Activated CD4-positive, alpha-beta T cell treated with anti-CD3 and anti-CD28 coated beads, Interleukin-2, amount 50 U/mL, for 1 hour (primary cell): ENCODE measurements at places on chromosomes 2 and 18.
A peak's percentile ranks its signal among the peaks of the same experiment; 100 is the strongest.

GRCh38 chr18:43013486-43013885 is 102.0 kb downstream of the RIT2 start:
- no peak for DNase-seq

GRCh38 chr2:26002632-26003310 is 20.5 kb upstream of the KIF3C start:
- no peak for DNase-seq

GRCh38 chr2:106338043-106338442 is 130.2 kb downstream of the RGPD3 start:
- DNase-seq, result no peak

DNA sequence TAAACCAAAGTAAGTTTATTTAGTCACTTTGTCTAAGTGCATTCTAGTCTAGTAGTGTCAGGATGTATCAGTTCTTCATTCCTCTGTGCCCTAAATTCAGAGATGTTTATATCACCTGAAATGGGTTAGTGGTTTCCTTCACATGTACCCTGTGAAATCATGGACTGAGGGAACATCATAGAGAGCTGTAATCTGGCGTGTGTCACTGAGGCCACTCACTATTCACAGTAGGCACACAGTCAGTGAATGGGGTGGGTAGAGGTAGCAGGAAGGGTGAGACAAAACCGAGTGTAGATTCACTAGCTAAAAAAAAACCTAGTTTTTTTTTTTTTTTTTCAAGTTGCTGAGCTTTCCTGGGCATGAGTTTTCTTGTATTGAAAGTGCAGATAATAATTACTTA is 5.6 kb downstream of the KIF5C start:
- DNase-seq, result no peak

GRCh38 chr2:84924173-84925106 is 19.0 kb downstream of the TMSB10 start:
- DNase-seq, result peak; percentile 52

GRCh38 chr2:38180754-38181153 is 104.8 kb upstream of the CYP1B1 start:
- no peak for DNase-seq

DNA sequence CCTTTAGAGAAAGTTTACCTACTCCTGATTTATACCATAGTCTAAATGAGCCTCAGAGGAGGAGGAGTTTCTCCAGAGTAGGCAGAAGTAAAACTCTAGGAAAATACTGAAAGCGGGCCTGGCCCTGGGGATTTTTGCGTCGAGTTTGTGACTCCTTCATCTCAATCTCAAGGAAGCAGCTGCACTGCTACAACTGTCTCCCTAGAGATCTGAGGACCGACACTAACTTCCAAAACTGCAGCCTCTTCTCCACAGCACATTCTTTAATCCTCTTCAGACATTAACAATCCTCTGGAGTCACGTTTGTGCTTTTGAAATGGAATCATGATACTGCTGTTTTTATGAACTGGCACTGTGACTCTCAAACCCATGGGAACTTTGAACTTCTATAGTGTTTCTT is 281.4 kb downstream of the KCNS3 start:
- no peak for DNase-seq

DNA sequence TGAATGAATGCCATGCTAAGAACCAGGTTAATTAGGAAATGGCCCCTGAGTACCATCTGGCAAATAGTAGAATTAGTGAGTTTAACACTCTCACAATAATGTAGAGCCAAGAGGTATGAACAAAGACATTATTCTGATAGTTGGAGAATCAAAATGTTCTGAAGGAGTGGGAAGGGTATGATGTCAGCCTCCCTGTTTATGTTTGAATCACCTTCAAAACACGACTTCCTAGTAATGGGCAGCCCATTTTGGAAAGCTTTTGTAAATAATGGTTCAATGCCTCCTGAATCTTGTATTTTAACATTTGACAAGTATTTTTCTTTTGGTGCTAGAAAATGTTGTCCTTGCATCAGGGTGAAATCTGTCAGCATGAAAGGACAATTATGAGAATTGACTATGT is 108.3 kb downstream of the DSEL start:
- no peak for DNase-seq

DNA sequence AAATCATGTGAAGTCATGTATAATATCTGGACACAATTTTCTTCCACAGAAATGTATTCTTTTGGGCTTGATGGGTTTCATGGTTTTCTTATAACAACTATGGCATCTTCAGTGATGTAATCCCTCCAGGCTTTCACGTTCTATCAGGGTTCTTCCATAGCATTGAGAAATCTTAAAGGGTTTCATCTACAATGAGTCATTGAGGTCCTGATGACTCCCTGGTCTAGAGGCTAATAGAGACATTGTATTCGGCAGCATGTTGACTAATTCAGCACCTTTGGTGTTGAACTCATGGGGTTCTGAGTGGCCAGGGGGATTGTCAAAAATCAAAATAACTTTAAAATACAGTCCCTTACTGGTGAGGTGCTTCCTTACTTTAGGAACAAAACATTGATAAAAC is 614.0 kb upstream of the CRIM1 start:
- DNase-seq, result no peak

- DNase-seq, result no peak
Measured at GRCh38 chr2:215727507-215728503, 285.5 kb downstream of the MREG start.

GRCh38 chr2:224072541-224073188 is 33.6 kb upstream of the SERPINE2 start:
- no peak for DNase-seq

GRCh38 chr2:239275044-239275685 is 125.7 kb downstream of the HDAC4 start:
- peak; percentile 80 for DNase-seq

- peak; percentile 95 for DNase-seq
Measured at GRCh38 chr2:231662028-231662810, 46.1 kb upstream of the PTMA start.

- DNase-seq, result no peak
Measured at GRCh38 chr2:120403261-120403660, 57.3 kb downstream of the INHBB start.

DNA sequence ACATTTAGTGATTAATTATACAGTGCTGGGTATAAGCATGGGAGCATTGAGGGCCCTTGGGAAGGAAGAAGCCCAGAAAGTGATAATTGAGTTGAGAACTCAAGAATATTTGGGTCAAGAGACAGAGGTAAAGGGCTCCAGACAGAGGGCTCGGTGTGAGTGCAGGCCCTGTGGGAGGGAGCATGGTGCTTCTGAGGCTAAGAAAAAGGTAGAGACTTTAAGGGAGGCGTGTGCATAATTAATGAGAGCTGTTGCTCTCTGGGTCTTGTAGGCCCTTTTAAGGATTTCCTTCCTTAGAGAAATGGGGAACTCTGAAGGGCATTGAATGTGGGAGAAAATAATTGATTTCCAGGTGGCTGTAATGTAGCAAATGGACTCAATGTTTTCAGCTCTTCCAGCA is 735.0 kb upstream of the POU3F3 start:
- DNase-seq, result no peak

DNA sequence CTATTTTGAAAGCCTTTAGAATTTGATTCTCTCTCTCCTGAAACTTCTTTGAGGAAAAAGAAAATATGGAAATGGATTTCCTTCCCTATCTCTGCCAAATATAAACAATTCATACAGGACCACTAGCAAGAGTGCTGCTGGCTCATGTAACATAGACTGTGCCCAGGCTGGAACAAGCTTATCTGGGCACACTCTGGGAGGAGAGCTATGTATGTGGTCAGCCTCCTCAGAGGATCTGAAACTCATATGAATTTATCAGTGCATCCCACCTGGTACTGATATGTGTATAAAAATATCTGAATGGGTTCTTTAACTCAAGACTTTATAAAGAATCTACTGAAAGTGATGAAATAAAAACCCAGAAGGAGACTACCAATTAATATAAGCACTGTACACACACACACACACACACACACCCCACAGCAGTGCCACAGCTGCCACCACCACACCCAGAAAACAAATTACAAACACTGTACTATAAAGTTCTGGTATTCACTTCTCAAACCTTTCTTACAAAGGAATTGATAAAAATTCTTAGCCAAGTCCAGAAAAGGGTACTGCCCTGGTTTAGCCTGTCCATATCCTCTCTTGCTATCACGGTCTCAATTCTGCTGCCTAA is 115.6 kb downstream of the IRS1 start:
- no peak for DNase-seq

DNA sequence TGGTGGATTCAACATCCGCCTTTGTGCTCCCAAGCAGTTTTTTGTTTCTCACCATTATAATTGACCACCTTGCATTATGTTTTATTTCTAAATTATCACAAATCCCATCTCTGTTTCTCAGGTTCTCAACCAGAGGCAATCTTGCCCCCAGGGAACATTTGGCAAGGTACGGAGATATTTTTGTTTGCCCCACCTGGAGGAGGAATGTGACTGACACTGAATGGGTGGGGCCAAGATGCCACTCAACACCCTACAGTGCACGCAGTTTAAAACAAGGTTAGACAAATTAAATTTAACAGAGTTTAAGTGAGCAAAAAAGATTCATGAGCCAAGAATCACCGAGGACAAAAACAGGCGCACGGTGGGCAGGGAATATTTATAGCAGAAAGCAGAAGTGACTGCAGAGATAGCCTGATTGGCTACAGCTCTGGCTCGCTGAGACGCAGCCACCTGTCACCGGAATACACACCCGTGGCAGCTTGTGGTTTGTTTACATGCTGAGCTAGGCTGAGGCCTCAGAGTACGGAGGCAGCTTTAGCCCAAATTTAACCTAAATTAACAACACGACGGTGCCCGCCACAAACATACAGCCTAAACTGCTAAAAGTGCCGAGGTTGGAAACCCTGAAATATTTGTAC is 150.0 kb upstream of the ALKAL2 start:
- peak; percentile 69 for DNase-seq

GRCh38 chr2:25699216-25699615 is 25.8 kb upstream of the DTNB start:
- no peak for DNase-seq

GRCh38 chr2:149747456-149747855 is 159.9 kb upstream of the MMADHC start:
- DNase-seq, result no peak

DNA sequence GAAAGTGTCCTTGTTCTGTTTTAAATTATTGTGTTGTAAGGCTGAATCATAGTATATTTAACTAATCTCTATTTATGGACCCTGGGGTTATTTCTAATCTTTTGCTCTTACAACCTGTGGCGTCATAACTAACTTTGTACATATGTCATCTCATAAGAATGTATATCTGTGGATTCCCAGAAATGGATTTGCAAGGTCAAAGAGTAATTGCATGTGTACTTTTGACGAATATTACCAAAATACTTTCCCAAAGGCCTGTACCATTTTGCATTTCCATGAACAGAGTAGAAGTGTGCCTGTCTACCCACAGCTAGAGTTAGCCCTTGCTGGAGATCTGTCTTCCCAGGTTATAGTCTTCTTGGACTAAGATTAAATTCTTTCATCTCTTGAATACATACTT is 42.8 kb downstream of the SEMA4F start:
- DNase-seq, result no peak

GRCh38 chr2:42495234-42495581 is 1.4 kb upstream of the KCNG3 start:
- no peak for DNase-seq

- no peak for DNase-seq
Measured at GRCh38 chr18:62102221-62102620, 84.6 kb downstream of the PIGN start.

DNA sequence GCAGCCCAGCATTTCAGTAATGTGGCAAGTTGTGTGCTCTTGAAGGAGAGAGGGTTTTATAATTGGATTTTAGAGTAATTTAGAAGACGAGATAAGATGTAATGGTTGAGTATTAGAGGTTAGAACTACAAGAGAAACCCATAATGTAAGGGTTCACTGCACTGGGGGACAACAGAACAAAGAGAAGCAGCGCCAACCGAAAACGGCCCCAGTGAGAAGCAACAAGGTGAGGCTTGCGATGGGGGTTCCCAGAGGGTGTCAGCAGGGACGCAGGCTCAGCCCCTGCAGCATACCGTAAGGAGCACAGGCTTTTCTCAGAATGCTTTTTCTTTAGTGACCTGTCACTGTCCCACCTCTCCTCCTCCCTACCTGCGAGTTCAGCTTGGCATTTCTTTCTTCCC is 183.9 kb upstream of the ETAA1 start:
- no peak for DNase-seq

- no peak for DNase-seq
Measured at GRCh38 chr18:34718610-34719009, 8.5 kb downstream of the DTNA start.

- DNase-seq, result no peak
Measured at GRCh38 chr18:71287268-71287667, 998.4 kb downstream of the SOCS6 start.

GRCh38 chr2:148521181-148521580 is 123.4 kb upstream of the EPC2 start:
- no peak for DNase-seq

DNA sequence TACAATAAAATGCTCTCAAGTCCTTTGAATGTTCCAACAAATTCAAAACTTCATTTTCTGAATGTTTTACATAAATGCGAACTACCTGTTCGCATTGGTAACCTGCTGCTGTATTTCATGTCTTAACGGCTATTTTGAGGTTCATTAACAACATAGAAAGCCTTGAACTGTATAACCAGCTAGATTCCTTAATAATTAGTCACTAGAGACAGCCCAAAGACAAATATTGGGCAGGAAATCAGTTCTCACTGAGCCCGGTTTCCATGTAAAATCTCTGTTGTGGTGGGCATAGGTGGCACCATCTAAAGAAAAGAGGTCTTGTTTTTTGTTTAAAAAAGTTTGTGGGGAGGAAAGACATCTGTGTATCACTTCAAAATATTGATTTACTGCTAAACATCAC is 29.2 kb downstream of the PDIA6 start:
- no peak for DNase-seq

- DNase-seq, result no peak
Measured at GRCh38 chr2:45237850-45238542, 228.7 kb upstream of the SIX2 start.

GRCh38 chr18:74645679-74646078 is 48.0 kb downstream of the ZNF407 start:
- DNase-seq, result no peak

DNA sequence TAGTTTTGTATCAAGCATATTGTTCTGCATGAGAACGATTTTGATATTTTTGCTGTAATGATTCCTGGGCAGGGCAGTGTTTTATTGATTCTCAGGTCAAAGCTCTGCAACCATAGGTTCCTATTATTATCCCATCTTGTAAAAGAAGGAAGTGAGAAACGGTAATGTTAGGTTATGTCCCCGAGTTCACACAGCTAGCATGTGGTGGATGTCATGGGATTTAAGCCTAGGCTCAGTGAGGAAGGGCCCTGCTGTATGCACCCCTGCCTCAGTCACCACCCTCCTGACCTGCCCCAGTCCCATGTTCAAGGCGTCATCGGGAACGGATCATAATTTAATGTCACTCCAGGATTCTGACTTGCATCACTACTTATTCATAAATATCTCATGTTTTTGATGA is 10.7 kb downstream of the ACP1 start:
- DNase-seq, result no peak

DNA sequence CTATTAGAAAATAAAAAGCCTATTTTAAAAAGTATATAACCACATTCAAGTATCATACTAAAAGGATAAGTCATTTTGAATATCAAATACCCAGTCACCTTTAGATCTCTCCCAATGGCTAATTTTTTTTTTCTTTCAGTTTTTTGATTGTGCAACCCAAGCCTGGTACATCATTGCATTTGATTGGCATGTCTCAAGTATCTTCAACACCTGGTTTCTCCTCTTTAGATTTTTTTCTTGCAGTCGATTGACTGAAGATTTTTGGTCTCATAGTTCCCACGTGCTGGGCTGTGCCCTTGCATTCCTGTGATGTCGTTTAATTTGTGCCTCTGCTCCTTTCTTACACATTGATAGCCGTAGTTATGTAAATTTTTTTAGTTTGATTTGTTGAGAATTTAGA is 40.7 kb downstream of the ATIC start:
- DNase-seq, result no peak
